ENCODE measurements at places on chromosomes 16 and 17.
A peak's percentile ranks its signal among the peaks of the same experiment; 100 is the strongest.

GRCh38 chr16:15950161-15950854, 892 bp downstream of the ABCC1 start:
- no peak for DNase-seq

GRCh38 chr17:60769327-60769726, 91.7 kb downstream of the BCAS3 start:
- no peak for DNase-seq

DNA sequence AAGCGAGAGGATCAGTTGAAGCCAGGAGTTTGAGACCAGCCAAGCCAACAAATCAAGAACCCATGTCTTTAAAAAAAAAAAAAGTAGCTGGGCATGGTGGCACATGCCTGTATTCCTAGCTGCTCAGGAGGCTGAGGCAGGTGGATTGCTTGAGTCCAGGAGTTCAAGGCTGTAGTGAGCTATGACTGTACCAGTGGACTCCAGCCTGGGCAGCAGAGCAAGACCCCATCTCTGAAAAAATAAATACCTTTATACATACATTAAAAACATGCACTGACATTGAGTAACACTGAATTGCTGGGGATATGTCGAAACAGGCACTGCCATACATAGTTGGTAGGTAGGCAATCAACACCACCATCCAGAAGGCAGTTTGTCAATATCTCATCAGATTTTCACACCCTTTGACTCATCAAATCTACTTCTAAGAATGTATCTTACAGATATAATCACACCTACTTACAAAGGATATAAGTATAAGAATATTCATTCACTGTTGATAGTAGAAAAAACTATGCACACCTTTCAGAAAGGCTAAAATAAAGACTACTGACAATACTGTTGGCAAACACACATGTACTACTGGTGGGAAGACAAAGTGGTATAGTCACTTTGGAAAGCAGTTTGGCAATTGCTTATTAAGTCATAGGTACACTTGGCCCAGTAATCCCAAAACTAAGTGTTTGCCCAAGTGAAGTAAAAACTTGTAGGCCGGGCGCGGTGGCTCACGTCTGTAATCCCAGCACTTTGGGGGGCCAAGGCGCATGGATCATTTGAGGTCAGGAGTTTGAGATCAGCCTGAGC, 6.4 kb upstream of the CEP20 start:
- DNase-seq: no peak

DNA sequence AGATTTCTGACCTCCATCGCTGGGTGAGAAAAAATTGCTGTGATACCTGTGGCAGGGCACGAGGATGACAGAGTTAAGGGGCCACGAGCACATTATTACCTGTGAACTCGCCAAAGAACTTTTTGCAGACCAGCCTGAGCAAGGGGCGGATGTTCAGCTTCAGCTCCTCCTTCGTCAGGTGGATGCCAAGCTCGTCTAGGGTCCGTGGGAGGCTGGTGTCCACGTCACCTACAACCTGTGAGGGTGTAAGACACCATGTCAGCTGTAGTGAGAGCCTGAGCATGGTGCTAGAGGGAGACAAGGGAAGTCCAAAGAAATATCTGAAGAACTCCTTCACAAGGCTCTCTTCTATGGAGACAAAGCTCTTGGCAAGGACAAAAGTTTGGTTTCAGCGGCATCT, 17.1 kb downstream of the HIGD1B start:
- no peak for DNase-seq

DNA sequence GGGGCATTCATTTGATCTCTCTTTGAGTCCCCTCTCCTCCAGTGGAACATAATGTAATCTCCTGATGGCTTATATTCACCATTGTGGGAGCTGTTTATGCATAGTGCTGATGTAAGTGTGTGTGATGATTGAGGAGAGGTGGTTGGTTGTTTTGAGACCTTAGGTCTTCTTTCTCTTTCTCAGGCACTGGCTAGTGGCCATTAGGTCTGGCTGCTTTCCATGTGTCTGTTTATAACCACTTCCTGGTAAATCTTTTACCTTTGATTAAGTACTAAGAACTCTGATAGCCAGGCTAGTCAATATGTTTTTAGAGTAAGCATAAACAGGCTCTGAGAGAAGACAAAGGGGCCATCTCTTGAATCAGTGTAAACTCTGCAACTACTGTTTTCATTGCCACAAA, 27.9 kb downstream of the VAT1L start:
- no peak for DNase-seq

DNA sequence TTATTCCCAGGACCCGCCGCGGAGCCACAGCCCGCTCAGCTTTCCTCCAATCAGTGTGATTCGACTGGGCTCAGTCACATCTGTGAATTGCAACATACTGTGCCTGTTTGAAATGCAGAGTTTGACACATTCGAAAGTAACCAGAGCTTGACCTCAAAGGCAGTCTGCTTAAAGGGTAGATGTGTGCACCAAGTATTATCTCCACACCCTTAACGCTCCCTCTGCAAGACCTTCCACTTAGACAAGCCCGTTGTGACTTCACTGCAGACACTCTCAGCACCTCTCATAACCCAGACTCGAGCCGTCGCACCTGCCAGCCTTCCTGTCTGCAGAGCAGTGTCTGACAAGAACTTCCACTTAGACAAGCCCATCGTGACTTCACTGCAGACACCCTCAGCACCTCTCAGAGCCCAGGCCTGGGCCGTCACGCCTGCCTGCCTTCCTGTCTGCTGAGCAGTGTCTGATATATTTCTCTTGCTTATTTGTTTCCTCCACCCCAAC, 3.7 kb downstream of the KLHDC4 start:
- DNase-seq: no peak

DNA sequence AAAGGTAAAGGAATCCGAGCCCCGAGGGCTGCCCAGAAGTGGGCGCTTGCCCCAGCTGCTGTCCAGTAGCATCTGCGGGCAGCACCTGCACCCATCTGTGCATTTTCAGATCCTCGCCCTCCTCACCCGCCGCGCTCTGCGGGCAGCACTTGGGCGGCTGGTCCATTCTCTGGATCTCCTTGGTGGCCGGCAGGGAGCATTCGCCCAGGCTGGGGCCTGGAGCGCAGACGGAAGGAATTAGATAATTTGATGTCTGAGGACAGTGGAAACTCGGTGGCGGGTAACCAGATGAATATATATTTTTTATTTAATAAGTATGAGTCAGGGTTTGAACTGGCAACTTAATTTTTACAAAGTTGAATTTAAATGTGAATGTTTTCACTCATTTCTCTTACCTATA, 88.5 kb downstream of the NPIPB11 start:
- no peak for DNase-seq

DNA sequence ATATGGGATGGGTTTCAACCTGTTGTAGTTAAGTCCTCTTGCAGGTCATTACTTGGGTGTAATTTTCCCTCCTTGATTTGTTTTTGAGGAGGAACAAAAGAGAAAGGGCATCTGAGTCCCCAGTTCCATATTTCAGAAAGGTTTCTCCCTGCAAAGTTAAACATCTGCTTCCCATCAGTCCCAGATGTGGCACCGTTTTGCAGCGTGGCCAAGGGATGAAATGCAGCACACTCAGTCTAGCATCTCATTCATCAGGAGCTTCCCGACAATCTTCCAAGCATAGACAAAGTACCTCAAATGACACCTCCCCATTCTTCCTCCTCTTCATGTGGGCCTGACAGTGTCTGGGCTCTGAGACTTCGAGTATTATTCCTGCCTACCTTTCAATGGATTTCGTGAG, 363.7 kb upstream of the SOX9 start:
- DNase-seq: no peak

DNA sequence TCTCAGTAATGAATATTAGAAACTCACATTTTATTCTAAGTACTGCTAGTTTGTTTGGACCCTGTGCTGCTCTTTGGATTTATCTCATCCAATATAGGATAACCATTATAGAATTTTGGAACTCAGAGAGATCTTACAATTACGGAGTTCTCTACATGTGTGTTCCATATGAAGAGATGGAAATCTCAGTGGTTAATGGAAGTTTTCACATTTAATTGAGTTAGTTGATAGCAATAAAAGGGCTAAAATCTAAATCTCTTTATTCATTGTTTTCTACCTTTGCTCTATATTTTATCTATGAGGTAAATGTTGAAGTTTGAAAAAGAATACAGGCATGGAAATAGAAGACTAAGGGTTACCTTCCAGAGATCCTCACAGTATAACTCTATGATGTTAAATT, 558.0 kb upstream of the KIF2B start:
- DNase-seq: no peak

DNA sequence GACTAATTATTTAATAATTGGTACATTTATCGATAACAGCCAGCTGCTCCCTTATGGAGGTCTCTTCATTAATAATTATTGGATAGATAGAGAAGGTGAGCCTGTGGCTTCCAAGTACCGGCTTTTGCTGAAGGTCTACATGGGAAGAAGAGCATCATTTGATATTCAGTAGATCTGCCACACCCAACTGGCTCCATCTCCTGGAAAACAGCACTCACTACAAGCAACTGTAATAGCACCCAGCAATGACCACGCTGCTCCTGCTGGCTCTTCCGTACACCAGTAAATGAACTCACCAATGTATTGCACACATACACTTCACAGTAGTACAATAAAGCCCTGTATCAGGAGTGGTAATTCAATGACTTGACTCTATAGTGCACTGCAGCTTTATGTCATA, 19.5 kb downstream of the MARVELD3 start:
- no peak for DNase-seq

DNA sequence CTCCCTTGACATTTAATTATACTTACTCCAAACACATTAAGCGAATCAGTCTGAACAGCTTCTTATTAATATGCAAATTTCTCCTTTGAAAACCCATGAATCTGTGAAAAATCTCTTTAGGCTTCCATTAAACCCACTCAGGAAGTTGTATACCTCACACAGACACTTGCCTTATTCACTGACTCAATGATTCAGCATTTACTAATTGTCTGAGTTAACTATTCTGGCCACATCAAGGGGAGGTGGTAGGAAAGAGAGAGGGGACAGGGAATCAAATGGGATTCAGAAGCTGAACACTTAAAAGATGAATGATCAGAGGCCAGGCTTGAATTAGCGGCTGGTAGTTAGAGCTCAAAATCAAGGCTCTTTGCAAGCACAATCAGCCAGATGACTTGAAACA, 70.0 kb downstream of the HS3ST3A1 start:
- DNase-seq: no peak

DNA sequence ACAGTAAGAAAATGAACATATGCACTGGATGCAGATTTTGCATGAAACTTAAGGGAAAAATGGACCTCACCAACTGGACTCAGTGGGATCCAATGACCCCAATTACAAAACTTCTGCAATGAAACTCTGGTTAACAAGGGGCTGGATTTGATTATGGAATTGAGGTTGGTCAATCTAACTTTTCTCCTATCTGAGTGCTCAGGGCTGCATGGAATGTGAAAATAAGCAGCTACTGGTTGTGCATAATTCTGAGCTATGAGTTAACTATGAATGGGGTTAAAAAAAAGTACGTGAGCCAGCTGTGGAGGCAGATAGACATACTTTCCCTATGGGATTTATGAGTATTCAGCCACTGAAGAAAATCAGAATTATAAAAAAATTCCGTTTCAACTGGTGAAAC, 9.2 kb downstream of the FAM20A start:
- no peak for DNase-seq

DNA sequence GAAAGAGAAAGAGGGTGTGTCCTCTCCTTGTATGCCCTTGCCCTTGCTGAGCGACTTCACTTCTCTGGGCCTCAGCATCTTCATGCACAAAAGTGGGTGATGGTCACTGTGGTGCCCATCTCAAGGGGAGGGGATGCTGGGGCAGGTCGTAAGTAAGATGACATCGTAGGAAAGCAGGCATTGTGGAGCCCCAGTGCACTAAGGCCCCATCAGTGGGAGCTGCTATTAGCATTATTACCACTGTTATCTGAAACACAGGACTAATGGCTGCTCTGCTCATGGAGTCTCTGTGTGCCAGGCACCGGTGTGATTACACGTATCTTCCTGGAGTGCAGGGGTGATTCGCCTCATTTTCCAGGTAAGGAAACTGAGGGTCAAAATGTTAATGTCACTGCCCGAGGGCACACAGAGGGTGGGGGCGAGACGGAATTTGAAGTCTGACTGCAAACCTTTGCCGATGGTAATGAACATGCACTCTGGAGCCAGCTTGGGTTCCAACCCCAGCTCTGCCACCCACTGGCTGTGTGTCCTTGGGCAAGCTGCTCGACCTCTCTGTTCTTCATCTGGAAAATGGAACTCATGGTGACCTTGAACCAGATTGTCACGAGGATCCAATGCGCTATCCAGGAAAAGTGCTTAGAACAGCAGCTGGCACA, 63.2 kb upstream of the GSE1 start:
- DNase-seq: no peak

- DNase-seq: no peak
Observed at GRCh38 chr16:23148513-23149266, 562 bp downstream of the USP31 start.

DNA sequence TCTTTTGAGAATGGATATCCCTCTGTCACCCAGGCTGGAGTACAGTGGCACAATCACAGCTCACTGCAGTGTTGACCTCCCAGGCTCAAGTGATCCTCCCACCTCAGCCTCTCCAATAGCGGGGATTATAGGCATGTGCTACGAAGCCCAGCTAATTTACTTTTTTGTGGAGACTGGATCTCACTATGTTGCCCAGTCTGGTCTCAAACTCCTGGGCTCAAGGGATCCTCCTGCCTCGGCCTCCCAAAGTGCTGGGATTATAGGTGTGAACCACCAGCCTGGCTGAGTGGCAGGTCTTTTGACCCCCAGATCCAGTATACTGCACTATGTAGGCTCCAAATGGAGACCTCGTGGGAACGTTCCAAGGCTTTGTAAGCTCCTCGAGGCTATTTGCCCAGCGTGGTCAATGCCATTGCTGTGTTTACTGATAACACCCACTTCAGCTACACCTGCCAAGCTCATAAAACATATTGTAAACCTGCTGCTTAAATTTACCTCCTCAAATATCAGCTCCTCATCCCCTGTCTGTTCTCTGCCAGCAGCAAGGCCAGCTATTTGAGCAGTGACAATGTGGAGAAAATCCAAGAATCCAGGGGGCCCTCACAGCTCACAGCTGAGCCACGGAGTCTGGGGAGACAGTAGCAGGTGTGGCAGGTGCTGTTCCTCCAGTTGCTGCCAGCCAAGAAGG, 16.2 kb upstream of the KIFC3 start:
- no peak for DNase-seq

- DNase-seq: no peak
Observed at GRCh38 chr16:55302635-55303034, 21.4 kb upstream of the IRX6 start.

DNA sequence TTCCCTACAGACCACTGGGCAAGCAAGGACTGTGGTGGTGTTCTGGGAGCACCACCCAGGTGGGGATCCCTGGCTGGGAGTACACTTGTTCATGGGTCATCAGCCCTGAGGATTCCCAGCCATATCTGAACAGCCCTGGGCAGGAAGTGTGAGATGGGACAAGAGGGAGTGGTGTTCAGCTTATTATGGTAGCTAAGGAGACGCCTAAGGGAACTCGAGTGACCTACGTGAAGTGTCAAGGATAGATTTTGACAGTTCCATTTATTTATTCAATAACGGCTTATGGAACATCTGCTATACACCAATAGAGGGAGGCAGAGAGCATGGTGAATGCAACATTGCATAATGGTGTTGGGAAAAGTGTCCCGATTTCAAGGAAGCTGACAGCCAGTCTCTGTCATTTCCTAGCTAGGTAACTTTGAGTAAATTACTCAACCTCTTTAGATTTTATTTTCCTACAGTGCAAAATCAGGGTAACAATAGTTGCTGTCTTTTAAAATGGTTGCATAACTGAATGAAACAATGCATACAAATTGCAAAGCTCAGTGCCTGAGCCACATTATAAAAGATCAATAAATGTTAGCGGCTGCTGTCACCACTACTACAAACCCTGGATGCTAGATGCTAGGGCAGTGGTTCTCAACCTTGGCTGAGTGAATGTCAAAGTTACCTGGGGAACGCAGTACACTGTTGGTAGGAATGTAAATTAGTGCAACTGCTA, 534.1 kb downstream of the GRIN2A start:
- peak; percentile 32 for DNase-seq
